ENCODE measurements at places on chromosomes 13 and 19. TPM values are rescaled to one million over a fixed set of nuclear protein-coding genes. Genes with fewer than 3 reads are reported as not detected.

Gene CLEC17A
- not detected for total RNA-seq

Gene PEAK3
- 0.62 TPM for total RNA-seq

Gene KCNN1
- total RNA-seq = 2.6 TPM

- H3K36me3 ChIP-seq = no peaks in the 10 kb centered on the region
- H3K4me3 ChIP-seq = no peak overlapping the region
- no peaks in the 10 kb centered on the region for H3K27me3 ChIP-seq
- DNase-seq = no peak
These were observed 13.5 kb upstream of the SPATA13 start for GRCh38 chr13:24146961-24147569.

DNA sequence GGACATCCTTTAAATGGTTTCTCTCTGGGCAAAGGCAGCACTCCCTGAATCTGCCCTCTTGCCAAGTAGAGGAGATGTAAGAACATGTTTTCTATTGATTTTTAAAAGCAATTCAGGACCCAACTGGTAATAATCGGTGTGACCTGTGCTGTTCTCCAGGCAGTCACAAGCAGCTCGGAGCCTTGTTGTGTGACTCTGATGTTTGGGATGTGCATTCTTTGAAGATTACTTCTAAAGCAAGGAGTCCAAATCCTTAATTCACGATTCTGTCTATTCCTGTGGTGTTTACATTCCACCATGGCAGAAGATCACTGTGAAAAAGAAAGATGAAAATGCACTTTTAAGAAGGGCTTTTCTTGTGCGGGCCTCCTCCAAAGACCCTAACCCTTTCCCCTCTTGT lies 122.3 kb upstream of the ZNF536 start:
- no peak overlapping the region for H3K4me3 ChIP-seq
- no peaks in the 10 kb centered on the region for H3K27me3 ChIP-seq
- no peaks in the 10 kb centered on the region for H3K36me3 ChIP-seq
- H3K4me1 ChIP-seq = no peaks in the 10 kb centered on the region
- no peak overlapping the region for H3K27ac ChIP-seq

- H3K36me3 ChIP-seq = no peaks in the 10 kb centered on the region
- DNase-seq = no peak
- no peak overlapping the region for H3K4me3 ChIP-seq
- H3K4me1 ChIP-seq = no peaks in the 10 kb centered on the region
- H3K27me3 ChIP-seq = no peaks in the 10 kb centered on the region
These were observed 87.6 kb downstream of the IRS2 start for GRCh38 chr13:109698779-109699178.

GRCh38 chr13:77719128-77719527 lies 21.6 kb downstream of the SLAIN1 start:
- no peak overlapping the region for H3K4me3 ChIP-seq
- DNase-seq = no peak
- H3K27ac ChIP-seq = no peak overlapping the region
- no peaks in the 10 kb centered on the region for H3K4me1 ChIP-seq
- H3K36me3 ChIP-seq = no peaks in the 10 kb centered on the region

- H3K4me1 ChIP-seq = no peaks in the 10 kb centered on the region
- H3K36me3 ChIP-seq = no peaks in the 10 kb centered on the region
- DNase-seq = no peak
- H3K27me3 ChIP-seq = no peaks in the 10 kb centered on the region
These were observed 30.3 kb upstream of the CACTIN start for GRCh38 chr19:3656747-3657394.

DNA sequence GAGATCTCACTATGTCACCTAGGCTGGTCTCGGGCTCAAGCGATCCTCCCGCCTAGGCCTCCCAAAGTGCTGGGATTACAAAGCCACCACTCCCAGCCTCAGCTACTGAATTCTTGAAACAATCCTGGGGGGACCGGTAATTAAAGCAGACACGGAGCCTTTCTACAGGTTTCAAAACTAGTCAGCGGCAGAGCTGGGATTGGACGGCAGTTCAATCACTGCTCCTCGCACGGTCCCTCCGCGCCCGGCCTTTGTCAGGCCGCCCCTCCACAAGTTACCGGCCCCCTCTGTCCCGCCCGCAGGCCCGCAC lies 229 bp downstream of the BORCS8 start:
- peaks cover 4% of the 10 kb centered on the region for H3K4me1 ChIP-seq
- no peak for DNase-seq

DNA sequence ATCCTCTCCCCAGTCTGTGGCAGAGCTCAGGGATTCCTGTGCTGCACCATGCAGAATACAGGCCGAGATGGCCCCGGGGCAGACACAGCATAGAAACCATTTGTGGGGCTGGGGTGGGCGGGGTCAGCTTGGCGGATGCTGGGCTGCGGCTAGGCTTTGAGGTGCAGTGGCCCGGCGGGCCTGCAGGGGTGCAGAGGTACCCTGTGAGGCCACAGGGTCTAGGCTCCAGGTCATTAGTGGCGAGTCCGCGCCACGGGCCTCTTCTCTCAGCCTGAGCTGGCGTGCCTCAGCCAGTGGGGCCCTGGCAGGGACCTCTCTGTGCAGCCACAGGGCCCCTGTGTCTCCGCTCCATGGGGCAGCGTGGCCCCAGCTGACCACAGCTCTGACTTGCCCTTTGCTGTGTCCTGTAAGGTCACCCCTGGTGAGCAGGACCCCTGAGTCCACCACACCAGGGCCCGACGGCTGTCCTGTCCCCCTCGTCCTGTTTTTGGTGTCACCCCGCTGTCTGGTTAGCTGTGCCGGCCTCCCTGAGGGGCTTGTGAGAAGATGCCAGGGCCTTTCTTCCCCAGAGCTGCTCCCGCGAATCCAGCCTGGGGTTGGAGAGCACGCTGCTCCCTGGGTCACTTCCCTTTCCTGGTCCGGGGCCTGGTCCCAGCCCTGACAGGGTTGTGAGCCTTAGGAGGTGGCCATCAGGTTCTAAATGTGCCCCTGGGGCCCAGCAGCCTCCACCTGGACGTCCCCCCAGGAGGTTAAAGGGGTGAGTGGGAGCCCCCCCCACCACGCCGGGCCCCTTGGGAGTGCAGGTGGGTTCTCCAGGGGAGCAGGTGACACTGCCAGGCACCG lies 12.1 kb downstream of the KDM4B start:
- no peak overlapping the region for H3K27ac ChIP-seq
- no peak for DNase-seq
- H3K4me1 ChIP-seq = peaks cover 27% of the 10 kb centered on the region
- no peak overlapping the region for H3K4me3 ChIP-seq
